Fibroblast of villous mesenchyme (primary cell): ENCODE measurements at places on chromosomes 11 and 22.

DNA sequence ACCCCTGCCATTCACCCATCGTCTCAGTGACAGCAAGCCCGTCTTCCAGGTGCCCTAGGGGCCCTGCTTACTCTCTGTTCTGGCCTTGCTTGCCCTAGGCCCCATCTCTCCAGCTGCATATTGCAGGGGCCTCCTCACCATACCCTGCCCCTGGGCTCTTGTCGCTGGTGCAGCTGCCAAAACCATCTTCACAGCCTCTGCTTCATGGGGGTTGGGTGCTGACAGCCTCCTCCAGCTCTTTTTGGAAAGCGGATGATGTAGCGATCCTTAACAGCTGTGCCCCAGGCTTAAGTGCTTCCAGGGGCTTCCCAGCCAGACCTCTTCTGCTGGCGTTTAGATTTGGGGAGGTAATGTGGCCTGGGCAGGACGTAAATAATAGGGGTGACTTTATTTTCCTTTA is 61.2 kb upstream of the SUSD2 start:
- no peak for DNase-seq

GRCh38 chr11:113677685-113678084 is 28.4 kb downstream of the TMPRSS5 start:
- DNase-seq = no peak

- DNase-seq = no peak
Observed at GRCh38 chr11:88194990-88195389, 19.7 kb upstream of the RAB38 start.

GRCh38 chr11:46356924-46357482 is 9.7 kb downstream of the DGKZ start:
- peak; percentile 82 for DNase-seq

DNA sequence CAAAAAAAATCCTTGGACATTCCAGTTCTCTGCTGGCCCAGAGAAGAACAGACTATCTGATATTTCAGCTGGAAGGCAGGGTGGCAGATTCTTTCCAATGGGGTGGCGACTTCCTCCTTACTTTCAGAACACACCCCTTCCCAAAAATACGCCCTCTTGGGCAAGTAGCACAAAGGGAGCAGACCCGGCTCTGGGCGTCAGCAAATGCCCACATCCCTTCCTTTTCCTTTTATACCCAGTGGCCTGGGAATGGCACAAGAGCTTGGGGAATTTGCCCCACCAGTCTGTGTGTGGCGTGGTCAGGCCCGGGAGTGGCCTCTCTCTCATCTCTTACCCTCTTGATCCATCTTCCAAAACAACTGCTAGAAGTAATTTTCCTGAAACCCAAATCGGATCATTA is 33.0 kb upstream of the NUP160 start:
- no peak for DNase-seq

DNA sequence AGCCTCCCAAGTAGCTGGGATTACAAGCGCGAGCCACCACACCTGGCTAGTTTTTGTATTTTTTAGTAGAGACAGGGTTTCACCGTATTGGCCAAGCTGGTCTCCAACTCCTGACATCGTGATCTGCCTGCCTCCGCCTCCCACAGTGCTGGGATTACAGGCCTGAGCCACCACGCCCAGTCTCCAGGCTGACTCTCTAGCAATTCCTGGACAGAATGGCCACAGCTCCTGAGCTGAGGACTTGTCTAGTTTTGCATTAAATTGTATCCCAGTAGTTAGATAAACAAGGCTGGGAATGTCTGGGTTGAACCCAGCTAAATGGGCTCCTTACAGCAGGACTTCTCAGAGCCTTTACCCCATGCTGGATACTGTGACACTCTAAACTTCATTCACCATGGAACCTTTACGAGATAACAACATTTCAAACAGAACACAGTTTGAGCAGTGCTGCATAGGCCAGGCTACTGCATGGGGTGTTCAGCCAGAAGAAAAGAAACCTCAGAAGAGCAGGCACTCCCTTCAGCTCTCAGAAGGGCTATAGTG is 13.9 kb upstream of the MOGAT2 start:
- no peak for DNase-seq

DNA sequence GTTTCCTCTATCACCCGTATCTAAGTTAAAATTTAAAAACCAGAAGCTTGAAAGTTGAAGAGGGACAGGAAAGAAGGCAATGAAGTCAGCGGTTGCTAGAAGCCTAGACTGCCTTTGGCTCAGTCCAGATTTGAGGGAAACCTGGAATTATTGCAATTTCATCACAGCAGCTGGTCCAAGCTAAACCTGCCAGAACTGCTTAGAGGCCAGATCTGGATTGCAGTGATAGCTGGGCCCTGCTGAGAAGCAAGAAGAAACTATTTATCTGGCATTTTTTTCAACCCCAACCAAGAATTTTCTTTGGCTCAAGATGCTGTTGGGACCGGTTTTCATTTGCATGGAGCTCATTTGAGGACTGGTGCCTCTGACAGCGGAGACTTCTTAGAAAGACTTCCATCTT is 121.5 kb upstream of the TEAD1 start:
- DNase-seq = peak; percentile 83

- DNase-seq = no peak
Observed at GRCh38 chr11:28105869-28106268, 2.1 kb downstream of the KIF18A start.

GRCh38 chr22:37202716-37203115 is 9.6 kb downstream of the SSTR3 start:
- no peak for DNase-seq

DNA sequence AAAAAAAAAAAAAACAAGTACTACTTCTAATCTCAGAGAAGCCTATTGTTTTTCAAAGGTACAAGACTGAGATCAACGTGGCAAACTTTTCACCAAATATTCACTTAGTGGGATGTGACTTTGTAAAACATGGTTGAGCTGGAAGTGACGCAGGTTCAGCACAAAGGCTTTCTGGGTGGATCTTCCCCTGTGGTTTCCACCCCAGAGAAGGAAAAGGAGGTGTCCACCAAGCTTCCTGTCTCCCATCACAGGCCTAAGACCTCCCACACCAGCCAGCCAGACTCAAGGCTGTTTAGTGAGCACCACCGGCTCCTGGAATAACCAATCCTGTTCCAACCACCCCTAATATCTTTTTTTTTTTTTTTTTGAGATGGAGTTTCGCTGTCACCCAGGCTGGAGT is 5.7 kb downstream of the TMEM184B start:
- DNase-seq = peak; percentile 74

DNA sequence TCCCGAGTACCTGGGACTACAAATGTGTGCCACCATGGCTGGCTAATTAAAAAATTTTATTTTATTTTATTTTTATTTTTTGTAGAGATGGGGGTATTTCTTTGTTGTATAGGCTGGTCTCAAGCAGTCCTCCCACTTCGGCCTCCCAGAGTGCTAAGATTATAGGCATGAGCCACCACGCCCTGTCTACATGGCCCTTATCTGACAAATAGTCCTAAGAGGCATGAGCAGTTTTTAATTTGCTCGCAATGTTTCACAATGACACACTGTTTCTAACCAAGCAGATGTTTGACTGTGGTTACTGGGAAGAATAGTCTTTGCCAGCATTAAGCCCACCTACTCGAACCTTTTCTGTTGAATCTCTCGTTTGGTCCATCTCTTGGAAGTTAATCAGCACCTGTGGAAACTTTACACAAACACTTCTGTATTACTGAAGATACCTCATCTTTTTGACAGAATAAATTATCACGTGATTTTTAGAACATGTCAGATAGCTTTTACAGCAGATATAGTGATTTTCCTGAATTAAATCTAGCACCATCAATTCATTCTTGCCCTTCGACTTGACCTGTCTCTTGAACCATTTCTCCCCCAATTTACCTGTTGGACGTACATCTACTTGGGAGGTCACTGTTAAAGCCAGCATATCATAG is 71.4 kb downstream of the MTMR3 start:
- DNase-seq = no peak

GRCh38 chr11:107182978-107183377 is 164.7 kb upstream of the GUCY1A2 start:
- no peak for DNase-seq

DNA sequence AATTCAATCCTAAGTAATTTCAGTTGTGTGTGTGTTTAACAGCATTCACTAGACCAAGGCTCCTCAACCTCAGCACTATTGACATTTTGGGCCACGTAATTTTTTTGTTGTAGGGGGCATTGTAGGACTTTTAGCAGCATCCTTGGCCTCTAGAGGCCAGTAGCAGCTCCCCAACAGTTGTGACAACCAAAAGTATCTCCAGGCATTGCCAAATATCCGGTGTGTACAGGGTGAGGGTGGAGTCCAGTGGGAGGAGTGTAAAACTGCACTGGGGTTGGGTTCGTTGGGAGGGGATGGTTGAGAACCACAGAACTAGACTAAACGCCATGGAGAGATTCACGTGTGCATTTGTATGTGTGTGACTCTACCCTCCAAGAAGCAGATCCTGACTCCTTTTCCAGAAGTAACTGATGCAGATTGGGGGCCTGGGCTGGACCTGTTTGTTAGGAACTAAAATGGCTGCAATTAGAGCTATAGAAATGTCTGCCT is 5.9 kb upstream of the PHF21A start:
- DNase-seq = peak; percentile 84

DNA sequence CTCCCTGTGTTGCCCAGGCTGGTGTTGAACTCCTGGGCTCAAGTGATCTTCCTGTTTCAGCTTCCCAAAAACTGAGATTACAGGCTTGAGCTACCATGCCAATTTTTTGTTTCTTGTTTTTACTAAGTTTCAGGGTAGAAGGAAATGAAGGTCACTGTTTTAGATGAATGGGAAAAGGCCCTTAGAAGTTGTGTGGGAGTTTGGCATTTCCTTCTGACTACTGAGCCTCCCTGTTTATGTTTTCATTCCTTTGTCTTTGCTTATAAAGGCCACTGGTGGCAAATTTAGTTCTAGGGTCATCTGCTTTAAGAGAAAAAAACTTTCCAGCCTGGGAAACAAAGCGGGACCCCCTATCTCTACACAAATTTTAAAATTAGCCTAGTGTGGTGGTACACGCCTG is 22.1 kb downstream of the SRPRA start:
- peak; percentile 58 for DNase-seq

DNA sequence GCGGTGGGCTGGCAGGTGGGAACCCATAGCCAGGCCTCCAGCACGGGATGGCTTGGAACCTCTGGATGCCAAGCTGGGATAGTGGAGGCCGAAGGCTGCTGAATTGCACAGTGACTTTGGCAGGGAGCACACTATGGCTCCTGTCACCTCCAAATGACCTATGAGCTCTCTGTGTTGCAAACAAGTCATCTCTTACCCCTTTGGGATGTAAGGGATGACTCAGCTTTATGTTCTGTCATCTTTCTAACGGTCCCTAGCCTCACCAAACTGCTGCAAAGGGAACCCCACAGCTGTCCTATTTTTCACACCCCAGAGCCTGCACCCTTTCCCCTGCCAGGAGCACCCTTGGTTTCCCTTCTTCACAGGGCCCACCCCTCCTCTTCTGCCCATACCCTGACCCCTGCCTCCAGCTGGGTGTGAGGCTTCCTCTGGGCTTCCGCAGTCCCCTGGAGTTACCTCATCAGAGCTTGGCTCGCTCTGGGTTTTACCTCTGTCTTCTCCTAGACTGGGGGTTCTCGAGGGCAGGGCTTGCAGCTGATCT is 2.7 kb upstream of the SCUBE1 start:
- DNase-seq = no peak

- no peak for DNase-seq
Observed at GRCh38 chr22:17217179-17217578, 2.1 kb downstream of the ADA2 start.

DNA sequence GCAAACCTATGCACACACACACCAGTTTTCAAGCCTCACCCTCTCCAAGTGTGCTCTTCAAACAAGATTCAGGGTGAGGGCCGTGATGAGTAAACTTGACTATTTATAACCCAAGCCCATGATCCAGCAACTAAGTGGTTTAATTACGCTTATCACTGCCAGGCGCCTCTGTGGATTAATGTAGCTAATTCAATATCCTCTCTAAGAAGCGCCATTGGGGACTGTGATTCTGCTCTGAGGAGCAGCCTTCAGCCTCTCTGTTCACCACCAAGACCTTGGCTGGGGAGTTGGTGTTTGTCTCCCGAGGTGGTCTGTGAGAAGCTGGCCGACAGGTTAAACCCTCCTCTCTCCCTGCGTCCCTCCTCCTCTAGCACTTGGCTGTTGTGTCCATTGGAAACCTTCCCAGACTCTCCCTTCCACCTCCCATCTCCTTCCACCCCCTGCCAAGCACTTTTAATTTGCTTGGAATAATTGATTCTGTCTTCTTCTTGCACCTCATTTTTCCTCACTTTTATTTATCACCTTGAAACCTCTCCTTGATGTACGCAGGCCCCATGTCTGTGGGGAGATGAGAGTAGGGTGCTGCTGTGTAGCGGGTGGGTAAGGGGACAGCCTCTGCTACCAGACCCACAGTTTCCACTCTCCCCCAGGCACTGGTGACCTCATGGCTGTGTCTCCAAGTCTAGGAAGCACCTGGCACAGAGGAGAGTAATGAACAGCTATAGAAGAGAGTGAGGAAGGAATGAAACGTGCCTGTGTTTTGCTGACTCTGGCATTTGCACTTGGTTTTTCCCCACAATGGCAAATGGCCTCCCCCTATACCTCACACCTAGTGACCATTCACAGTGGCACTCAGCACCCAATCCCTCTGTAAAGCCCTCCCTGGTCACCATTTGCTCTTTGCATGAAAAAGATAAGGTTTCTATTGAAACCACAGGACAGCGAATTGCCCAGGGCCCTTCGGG is 236.6 kb downstream of the GRIK4 start:
- DNase-seq = no peak

GRCh38 chr11:93908689-93909088 is 58.3 kb upstream of the VSTM5 start:
- DNase-seq = peak; percentile 47

DNA sequence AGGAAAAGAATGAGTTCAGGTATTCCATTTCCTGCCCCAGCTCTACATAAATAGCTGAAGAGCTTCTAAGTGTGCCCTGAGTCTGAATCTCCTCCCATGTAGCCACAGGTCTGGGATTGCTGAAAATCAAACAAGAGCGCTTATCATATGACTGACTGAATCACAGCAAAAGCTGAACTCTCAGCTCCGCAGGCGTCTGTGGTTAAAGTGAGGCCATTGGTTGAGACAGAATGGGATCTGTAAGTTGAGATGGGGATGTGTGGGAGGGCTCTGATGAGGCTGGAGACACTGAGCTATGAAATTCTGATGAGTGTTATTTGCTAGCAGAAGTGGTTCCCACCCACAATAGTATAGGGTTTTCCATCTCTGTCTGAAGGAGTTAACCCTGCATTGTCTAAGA is 637.0 kb downstream of the OPCML start:
- peak; percentile 7 for DNase-seq

GRCh38 chr11:78426845-78427244 is 9.2 kb upstream of the GAB2 start:
- no peak for DNase-seq

GRCh38 chr11:82927264-82927880 is 25.8 kb downstream of the DDIAS start:
- DNase-seq = peak; percentile 69
